ENCODE measurements at places on chromosomes 16 and 17. TPM values are rescaled to one million over a fixed set of nuclear protein-coding genes. Genes with fewer than 3 reads are reported as not detected.

OTOP3 gene
- not detected for total RNA-seq

TSPAN10 gene
- total RNA-seq = 0.81 TPM

TXNL4B gene
- total RNA-seq = 5.3 TPM

KRT33B gene
- not detected for total RNA-seq

PPP1R27 gene
- not detected for total RNA-seq

MYCBPAP gene
- total RNA-seq = 2.4 TPM

GCGR gene
- not detected for total RNA-seq

BICDL2 gene
- total RNA-seq = 0.13 TPM

VAT1L gene
- total RNA-seq = 0.26 TPM

TP53TG3F gene
- not detected for total RNA-seq

STAT5B gene
- total RNA-seq = 18.4 TPM

CSH2 gene
- total RNA-seq = not detected

CLDN6 gene
- not detected for total RNA-seq

TRIM72 gene
- total RNA-seq = not detected

RASL10B gene
- 0.40 TPM for total RNA-seq

ZNF652 gene
- total RNA-seq = 10.3 TPM

SMIM36 gene
- not detected for total RNA-seq

TP53TG3C gene
- total RNA-seq = not detected

ATXN2L gene
- 26.0 TPM for total RNA-seq
